ENCODE measurements at places on chromosomes 6 and 20. TPM values are rescaled to one million over a fixed set of nuclear protein-coding genes. Genes with fewer than 3 reads are reported as not detected.

The MC3R gene
- total RNA-seq = not detected

DNA sequence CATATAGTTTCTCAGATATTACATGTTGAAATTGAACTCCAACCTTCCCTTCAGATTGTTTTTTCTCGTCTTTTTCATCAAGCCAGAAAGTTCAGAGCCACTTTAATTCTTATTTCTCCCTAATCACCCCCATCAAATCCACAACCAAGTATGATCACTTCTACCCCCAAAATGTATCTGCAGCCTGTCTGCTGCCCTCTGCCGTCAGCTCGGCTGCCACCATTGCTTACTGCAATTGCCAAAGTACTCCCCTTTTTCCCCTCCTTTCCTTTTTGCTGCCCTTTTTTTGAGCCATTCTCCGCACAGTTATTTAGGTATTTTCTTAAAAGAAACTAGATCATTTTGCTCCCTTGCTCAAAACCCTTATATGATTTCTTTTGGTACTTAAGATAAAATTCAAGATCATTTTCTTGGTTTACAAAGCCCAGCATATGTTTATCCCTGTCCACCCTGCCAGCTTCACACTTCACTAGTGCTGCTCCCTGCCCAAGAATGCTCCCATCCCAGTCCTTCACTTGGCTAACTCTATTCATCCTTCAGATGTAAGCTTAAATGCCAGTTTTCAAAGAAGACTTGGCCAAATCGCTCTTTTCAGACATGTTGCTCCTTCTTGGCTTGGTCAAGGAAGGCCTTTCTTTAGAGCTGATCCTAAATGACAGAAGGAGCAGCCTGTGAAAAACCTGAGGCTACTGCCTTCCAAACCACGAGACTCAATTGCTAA, 63.7 kb downstream of the SH3BGRL2 start:
- peaks cover 5% of the 10 kb centered on the region for H3K36me3 ChIP-seq
- no peaks in the 10 kb centered on the region for H3K4me1 ChIP-seq

DNA sequence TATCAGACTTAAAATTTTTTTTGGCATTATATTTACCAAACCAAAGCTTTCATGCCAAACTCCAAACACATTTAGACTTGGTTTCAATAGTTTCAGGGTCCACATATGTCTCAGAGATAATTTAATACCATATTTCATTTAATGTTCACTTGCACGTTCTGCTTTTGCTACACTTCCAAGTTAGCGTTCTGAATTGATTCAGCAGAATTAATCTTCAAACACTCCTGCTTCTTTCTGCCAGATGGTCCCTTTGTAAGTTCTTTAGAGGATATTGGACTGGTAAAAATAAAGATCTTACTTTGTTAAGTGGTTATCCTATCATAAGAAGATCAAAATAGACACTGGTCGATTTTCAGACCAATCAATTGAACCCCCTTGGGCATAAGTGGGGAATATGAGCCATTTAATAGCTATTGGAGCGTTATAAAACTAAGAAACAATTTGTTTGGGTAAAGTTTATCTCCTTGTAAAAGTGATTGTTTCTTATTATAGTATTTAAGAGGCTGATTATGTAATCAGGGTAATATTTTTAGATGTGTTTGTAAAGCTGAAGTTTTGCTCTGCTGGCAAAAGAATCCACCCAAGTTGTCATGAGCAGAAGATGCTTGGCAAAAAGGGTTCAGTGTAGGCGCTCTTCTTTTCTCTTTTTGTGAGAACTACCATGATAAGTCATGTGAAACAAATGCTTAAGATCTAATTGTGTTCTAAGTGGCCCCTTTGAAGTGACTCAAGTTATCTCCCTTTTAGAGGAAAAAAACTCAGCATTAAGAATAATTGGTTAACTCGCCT, 92.2 kb downstream of the MCHR2 start:
- no peaks in the 10 kb centered on the region for H3K4me1 ChIP-seq
- no peak overlapping the region for H3K27ac ChIP-seq
- no peak overlapping the region for H3K4me3 ChIP-seq
- no peak for DNase-seq
- H3K36me3 ChIP-seq = no peaks in the 10 kb centered on the region

DNA sequence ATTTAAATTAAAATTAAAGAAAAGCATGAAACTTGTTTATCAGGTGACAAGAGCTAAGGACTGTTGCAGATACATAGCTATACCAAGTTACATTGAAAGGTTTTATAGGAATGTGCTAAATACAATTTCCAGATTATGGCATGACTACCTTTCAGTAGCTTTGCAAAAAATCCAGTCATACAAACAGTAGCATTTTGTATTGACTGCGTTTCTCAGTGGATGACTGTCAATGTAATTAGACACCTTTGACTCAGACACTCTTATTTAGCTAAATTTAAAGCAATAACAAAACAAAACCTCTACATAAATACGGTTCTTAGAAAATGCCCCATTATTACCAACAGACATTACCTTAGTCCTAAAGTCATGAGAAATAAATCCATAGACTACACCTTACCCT, 275.8 kb upstream of the RUNX2 start:
- H3K4me1 ChIP-seq = no peaks in the 10 kb centered on the region
- H3K36me3 ChIP-seq = no peaks in the 10 kb centered on the region

The UBE2V1 gene
- total RNA-seq = 99.1 TPM

- peaks cover 2% of the 10 kb centered on the region for H3K27me3 ChIP-seq
- no peaks in the 10 kb centered on the region for H3K36me3 ChIP-seq
- DNase-seq = no peak
These were observed 110.7 kb downstream of the DACT2 start for GRCh38 chr6:168208854-168209253.

DNA sequence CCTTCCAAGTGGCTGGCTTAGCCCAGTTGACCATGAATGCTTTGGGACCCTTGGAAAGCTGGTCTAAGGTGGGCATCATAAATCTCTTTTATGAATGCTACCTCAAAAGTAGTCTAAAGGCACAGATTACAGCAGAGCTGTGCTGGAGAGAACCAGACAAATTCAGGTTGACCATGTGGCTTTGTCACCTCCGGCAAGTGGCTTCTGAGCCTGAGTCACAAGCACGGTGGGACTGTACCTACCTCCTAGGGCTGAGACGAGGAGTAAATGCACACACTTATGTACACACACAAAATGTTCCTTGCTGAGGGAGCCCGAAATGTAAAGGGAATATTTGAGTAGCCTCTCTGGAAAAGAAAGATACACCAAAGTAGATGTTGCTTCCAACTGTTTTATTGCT, 155.9 kb downstream of the NFATC2 start:
- H3K27ac ChIP-seq = no peak overlapping the region
- DNase-seq = no peak
- no peaks in the 10 kb centered on the region for H3K36me3 ChIP-seq
- H3K27me3 ChIP-seq = no peaks in the 10 kb centered on the region
- peaks cover 7% of the 10 kb centered on the region for H3K4me1 ChIP-seq

DNA sequence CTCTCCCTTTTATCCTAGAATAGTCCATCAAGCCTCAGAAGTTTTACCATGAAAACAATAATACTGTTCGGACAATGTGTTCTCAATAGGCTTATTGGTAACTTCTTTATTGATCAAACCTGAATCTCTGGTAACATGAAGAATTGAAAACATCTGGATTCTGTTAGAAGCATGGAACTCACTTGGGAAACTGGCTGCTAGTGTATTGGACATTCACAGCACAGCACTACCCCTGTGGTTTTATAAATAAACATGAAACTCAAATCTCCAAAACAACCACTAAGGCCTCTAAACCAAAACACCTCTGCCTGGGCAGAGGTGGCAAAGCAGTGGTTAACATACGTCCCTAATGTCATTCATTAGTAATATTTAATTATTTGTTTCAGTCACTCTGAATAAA, 157.6 kb upstream of the KCNQ5 start:
- no peaks in the 10 kb centered on the region for H3K27me3 ChIP-seq
- DNase-seq = no peak
- H3K36me3 ChIP-seq = no peaks in the 10 kb centered on the region
- no peak overlapping the region for H3K4me3 ChIP-seq
- H3K4me1 ChIP-seq = no peaks in the 10 kb centered on the region

- DNase-seq = peak; percentile 79
- no peaks in the 10 kb centered on the region for H3K27me3 ChIP-seq
- no peaks in the 10 kb centered on the region for H3K36me3 ChIP-seq
- H3K27ac ChIP-seq = no peak overlapping the region
These were observed 50.9 kb upstream of the FAM184A start for GRCh38 chr6:119129148-119129967.

- no peaks in the 10 kb centered on the region for H3K4me1 ChIP-seq
- DNase-seq = no peak
- no peaks in the 10 kb centered on the region for H3K36me3 ChIP-seq
- no peak overlapping the region for H3K27ac ChIP-seq
- H3K27me3 ChIP-seq = no peaks in the 10 kb centered on the region
These were observed 33.3 kb upstream of the THBS2 start for GRCh38 chr6:169286961-169287360.

DNA sequence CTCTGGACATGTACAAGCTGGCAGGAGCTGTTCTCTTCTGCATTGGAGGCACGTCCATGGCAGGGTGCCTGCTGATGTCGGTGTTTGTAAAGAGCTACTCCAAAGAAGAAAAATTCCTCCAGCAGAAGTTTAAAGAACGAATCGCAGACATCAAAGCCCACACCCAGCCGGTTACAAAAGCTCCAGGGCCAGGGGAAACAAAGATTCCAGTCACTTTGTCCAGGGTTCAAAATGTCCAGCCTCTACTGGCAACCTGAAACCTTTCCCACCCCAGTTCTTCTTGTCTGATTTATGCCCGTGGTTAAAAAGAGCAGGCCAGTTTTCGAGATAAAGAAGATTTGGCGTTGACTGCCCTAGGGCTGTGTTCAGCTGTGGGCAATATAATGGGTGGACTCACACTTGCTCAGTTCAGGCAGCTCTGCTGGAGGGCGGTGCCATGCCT, 19.7 kb downstream of the NRSN1 start:
- no peaks in the 10 kb centered on the region for H3K36me3 ChIP-seq
- no peaks in the 10 kb centered on the region for H3K27me3 ChIP-seq
- H3K4me1 ChIP-seq = no peaks in the 10 kb centered on the region

DNA sequence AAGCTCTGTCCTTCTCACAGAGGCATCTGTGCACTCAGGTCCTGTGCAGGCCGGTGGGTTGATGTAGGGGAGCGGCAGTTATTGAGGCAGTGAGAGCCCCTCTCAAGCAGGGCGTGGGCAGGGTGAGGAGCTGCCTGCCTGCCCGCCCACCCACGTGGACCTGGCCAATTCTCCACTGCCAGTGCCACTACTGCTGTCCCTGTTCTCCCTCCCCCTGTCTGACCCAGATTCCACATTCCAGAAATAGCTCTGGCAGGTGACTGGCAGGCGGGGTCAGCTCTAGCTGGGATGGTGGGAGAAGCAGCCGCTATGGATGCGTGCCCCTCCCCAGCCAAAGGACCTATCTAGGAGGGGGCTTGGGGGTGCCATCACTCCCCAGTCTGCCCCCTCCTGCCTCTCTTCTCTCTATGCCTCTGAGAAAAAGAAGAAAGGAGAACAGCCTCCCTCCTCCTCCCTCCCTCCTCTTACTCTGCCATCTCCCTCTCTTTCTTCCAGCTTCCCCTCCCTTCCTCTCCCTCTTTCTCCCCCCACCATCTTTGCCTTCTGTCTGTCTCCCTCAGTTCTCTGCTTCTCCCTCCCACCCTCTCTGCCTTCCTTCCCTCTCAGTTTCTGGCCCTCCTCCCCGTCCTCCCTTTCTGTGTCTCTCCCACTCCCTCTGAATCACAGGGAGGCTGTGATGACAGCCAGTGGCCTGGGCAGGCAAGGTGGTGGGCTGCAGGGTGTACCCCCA, 86.5 kb upstream of the MYL9 start:
- no peak overlapping the region for H3K4me3 ChIP-seq
- no peaks in the 10 kb centered on the region for H3K27me3 ChIP-seq
- H3K4me1 ChIP-seq = peaks cover 12% of the 10 kb centered on the region
- no peaks in the 10 kb centered on the region for H3K36me3 ChIP-seq

The TFEB gene
- 50.7 TPM for total RNA-seq

DNA sequence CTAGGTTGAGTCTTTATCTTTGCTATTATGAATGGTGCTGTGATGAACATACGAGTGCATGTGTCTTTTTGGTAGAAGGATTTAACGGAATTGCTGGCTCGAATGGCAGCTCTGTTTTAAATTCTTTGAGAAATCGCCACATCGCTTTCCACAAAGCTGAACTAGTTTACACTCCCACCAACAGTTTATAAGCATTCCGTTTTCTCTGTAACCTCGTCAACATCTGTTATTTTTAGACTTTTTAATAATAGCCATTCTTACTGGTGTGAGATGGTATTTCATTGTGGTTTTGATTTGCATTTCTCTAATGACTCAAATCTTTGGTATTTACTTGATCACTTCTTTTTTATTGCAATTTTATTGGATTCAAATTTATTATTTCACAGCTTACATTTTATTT, 117.4 kb upstream of the HDGFL1 start:
- DNase-seq = no peak
- no peaks in the 10 kb centered on the region for H3K4me1 ChIP-seq
- H3K27me3 ChIP-seq = no peaks in the 10 kb centered on the region
- no peak overlapping the region for H3K27ac ChIP-seq
- no peak overlapping the region for H3K4me3 ChIP-seq

The MLIP gene
- total RNA-seq = 2.4 TPM

The TSPO2 gene
- 0.44 TPM for total RNA-seq

The TULP1 gene
- total RNA-seq = not detected

DNA sequence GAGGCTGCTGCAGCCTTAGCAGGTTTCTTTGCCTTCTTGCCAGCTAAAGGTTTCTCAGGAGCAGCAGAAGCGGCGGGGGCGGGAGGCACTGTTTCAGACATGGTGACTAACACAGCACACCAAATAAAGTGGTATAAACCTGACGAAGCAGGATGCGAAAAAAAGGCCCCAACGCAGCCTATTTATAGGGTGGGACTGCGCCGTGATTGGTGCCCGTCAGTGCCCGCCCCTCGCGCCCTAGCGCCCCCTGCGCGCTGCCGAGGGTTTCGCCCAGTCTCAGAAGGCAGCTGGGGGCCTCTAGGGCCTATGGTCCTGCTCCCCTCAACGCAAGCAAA, 55.0 kb downstream of the TRIM38 start:
- H3K27me3 ChIP-seq = no peaks in the 10 kb centered on the region
- H3K36me3 ChIP-seq = no peaks in the 10 kb centered on the region
- H3K27ac ChIP-seq = peak overlapping the region; percentile 9

GRCh38 chr20:47843886-47844567, 58.7 kb upstream of the SULF2 start:
- no peak overlapping the region for H3K4me3 ChIP-seq
- H3K27ac ChIP-seq = no peak overlapping the region
- H3K36me3 ChIP-seq = no peaks in the 10 kb centered on the region
- DNase-seq = peak; percentile 41
- H3K27me3 ChIP-seq = no peaks in the 10 kb centered on the region

DNA sequence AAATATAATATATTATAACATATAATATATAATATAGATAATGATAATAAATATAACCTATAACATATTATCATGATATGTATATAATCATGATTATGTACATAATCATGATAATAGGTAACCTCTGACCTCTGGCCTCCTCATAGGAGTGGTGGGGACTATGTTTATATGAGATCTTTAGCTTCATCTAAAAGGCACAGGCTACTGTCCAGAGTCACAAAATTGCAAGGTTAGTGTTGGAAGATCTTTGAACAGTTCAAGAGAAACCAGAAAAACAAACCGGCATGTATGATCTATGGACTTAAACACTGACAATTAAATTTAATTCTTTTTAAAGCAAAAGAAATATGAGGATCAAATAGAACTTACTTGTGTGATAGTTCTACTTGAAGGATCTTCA, 55.7 kb upstream of the TINAG start:
- no peak overlapping the region for H3K27ac ChIP-seq
- H3K4me3 ChIP-seq = no peak overlapping the region
- H3K27me3 ChIP-seq = no peaks in the 10 kb centered on the region
- no peaks in the 10 kb centered on the region for H3K36me3 ChIP-seq
- DNase-seq = no peak
